ENCODE measurements at places on chromosomes 13 and 19. TPM values are rescaled to one million over a fixed set of nuclear protein-coding genes. Genes with fewer than 3 reads are reported as not detected.

CASP14 gene
- not detected for polyA plus RNA-seq

DCT gene
- 0.63 TPM for polyA plus RNA-seq

ZSCAN18 gene
- polyA plus RNA-seq = 93.3 TPM

ZNF729 gene
- 0.02 TPM for polyA plus RNA-seq

SAMD1 gene
- polyA plus RNA-seq = 23.6 TPM

CGB2 gene
- polyA plus RNA-seq = not detected

PSG6 gene
- not detected for polyA plus RNA-seq

HIPK4 gene
- not detected for polyA plus RNA-seq

ZNF790 gene
- 4.5 TPM for polyA plus RNA-seq

THSD1 gene
- polyA plus RNA-seq = 4.8 TPM

LRRC63 gene
- not detected for polyA plus RNA-seq

ZNF540 gene
- polyA plus RNA-seq = 5.8 TPM

Data from ovary (tissue), 10 donors.